Stimulated activated CD8-positive, alpha-beta memory T cell treated with anti-CD3 and anti-CD28 coated beads, Interleukin-4, amount 100 ng/mL, for 1 hour (primary cell): ENCODE measurements at places on chromosomes 2 and 18.

- no peak for DNase-seq
Measured at GRCh38 chr2:185240796-185241195, 497.8 kb upstream of the FSIP2 start.

DNA sequence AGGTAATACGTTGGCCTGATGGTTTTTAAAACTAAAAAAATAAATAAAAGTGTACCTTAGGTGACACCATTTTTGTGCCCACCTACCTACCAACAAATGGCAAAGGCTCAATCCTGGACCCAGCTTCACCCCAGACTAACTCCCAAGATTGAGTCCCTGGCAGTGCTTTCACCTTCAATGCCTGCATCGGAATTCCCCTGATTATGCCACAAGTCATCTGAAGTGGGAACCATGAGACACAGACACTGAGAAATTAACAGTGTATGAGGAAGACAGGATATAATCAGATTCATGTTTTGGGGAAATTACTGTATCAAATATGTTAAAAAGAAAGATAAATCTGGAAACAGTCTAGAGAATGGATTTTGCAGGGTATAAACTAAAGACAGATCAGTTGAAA lies 41.6 kb downstream of the ZBTB14 start:
- DNase-seq, result no peak

- no peak for DNase-seq
Measured at GRCh38 chr2:168478206-168478605, 22.1 kb downstream of the CERS6 start.

- DNase-seq, result no peak
Measured at GRCh38 chr2:16716944-16717343, 51.3 kb upstream of the CYRIA start.

DNA sequence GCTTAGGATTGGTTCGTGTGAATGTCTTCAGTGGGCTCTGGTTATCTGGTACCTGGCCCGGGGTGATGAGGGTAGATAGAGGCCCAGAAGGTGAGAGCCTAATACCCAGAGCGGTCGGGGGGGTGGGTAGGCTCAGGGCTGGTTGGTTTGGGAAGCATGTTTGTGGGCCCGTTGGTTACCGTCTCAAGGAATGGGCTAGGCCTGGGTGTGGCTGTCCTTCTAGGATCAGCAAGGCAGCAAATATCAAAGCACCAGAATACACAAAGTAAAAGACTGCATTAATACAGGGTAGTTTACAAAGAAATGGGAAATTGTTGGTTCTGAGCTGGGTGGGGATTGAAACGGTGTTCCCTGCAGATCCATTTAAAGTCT lies 6.0 kb upstream of the IL1R2 start:
- no peak for DNase-seq

GRCh38 chr2:15158532-15158931 lies 402.6 kb downstream of the NBAS start:
- DNase-seq, result no peak

DNA sequence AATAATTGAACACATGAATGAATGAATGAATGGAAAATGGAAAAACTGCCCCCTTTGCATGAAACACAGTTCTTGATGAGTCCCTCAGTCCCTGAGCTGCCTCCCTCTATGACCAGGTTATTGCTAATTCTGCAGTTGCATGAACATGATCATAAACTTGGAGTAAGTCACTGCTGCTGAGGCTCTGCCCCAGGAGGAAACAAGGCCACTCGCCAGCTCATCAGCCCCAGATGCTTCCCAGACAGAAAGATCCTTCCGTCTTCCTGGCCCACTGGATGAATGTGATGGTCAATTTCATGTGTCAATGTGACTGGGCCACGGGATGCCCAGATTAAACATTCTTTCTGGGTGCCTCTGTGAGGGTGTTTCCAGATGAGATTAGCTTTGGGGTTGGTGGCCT lies 16.4 kb downstream of the GPR45 start:
- no peak for DNase-seq

GRCh38 chr2:159716857-159717256 lies 4.6 kb downstream of the MARCHF7 start:
- DNase-seq, result no peak

DNA sequence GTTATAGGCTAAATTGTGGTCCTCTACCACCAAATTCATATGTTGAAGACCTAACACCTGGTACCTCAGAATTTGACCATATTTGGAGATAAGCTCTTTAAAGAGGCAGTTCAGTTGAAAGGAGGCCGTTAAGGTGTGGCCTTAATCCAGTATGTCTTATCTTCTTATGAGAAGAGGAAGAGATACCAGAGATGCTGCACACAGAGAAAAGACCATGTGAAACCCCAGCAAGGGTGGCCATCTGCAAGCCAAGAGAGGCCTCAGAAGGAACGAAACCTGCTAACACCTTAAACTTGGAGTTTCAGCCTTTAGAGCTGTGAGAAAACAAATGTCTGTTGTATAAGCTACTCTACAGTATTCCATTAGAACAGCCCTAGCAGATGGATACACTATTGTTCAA lies 528.1 kb upstream of the DCC start:
- DNase-seq, result no peak

- no peak for DNase-seq
Measured at GRCh38 chr2:51219468-51219867, 187.5 kb upstream of the NRXN1 start.

GRCh38 chr2:15614545-15615300 lies 23.1 kb downstream of the DDX1 start:
- no peak for DNase-seq

DNA sequence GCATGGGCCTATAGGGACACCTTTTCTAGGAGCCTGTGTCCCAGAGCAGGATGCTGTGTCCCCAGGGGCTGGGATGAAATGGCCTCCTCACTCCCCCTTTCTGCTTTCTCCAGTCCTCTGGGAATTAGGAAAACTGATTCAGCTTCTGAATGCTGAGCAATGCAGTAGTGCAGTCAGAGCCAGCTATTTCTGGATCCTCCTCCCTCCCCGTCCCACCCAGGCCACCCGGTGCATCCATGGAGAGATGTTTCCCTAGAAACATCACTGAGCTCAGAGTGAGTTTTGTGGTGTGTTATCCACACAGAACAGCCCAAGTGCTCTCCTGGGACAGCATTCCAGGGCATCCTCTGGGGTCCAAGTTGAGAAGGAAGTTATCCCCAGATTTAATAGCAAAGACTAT lies 125.5 kb downstream of the LOXHD1 start:
- DNase-seq, result no peak

GRCh38 chr18:65754121-65754520 lies 3.3 kb downstream of the CDH7 start:
- no peak for DNase-seq

GRCh38 chr18:76515576-76515975 lies 20.5 kb upstream of the ZNF516 start:
- no peak for DNase-seq

- no peak for DNase-seq
Measured at GRCh38 chr2:134406311-134406710, 152.4 kb downstream of the MGAT5 start.

DNA sequence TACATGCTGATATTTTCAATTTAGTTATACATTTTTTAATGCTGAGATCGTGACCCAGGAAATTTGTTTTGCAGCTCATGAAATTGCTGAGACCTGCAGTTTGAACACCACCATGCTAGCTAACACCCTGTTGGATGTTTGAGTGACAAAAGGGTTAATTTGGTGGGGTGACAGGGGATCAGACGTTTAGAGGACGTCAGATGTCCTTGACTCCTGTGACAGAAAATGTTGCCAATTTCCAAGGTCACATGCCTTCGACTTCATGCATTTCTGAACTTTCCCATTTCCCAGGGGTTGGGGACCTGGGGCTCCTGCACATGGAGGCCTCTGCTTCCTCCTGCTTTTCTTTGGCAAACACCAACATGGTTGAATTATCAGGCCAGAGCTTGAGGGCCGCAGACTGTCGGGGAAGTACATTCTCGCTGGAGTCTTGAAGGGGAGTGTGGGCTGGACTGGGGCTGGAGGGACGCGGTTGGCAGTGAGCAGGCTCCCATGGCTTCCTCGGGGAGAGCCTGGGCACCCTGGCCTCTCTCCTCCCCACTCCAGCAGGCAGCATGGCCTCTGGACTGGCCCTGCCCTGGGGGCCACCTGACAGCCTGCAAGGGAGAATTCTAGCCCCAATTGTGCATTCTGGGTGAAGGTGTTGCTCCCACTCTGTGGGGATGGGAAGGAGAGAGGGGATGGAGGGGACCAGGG lies 73.1 kb downstream of the CTIF start:
- no peak for DNase-seq

- DNase-seq, result no peak
Measured at GRCh38 chr2:3159782-3160545, 217.7 kb downstream of the EIPR1 start.

DNA sequence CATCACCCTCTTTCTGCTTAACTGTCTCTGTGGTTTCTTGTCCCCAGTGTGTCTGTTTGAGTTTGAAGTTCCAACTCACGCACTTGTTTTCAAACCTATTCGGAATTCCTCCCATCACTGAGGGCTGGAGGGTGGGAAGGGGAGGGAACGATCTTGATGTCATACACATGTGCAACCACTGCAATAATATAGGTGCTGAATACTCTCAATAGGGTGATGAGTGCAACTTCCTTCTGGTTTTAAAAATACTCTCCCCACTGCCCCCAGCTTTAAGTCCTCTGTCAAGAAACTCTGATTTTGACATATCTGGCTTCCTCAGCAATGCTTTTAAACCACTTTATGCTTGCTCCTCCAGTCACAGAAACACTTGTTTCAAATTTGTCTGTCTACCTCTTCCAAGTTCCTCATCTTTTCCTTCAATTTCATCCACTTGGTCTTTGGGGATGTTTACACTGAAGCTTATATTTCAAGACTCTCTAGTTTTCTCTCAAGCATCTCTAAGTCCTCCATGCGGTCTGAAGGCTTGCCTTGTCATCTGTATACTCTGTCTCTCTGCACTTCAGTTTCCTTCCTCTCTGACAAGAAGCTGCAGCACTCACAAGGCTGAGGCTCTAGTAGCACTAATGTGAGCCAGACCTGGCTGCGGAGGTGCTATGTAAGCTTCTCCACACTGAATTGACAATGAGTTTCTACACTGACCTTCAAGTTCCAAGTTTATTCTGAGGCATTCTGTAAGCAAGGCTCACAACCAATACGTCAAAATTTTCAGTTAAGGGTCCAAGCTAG lies 422.3 kb downstream of the ZEB2 start:
- no peak for DNase-seq

DNA sequence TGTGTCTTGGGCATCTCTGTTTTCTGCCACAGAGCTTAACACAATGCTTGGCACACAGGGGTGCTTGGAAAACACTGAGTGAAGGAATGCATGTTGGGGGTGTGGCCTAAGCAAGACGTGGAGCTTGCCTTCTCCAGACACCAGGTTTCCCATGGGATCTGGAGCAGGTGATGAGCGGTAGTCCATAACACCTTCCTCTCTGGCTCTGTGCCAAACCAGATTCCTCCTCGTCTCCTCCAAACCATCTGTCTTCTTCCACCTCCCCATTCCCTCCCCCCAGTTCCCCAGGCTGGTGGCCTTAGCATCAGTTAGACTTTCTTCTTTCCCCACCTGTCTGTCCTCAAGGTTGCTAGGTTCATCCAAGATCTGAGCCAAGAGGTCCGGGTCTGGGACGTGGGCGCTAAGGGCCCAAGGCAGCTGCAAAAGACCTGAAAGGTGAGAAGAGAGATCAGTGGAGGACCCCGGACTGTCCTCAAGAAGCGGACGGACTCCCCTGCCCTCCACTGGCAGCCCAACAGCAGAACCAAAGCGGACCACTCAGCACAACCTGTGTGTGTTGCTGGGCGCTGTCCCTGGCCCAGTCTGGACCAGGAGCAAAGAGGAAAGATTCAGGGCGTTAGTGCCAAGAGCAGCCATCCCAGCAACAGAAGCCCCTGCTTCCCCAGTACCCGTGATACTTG lies 1.2 kb upstream of the ITM2C start:
- DNase-seq, result no peak

- no peak for DNase-seq
Measured at GRCh38 chr2:64915510-64915900, 73.7 kb upstream of the SLC1A4 start.

- DNase-seq, result no peak
Measured at GRCh38 chr2:149666809-149667320, 79.3 kb upstream of the MMADHC start.

DNA sequence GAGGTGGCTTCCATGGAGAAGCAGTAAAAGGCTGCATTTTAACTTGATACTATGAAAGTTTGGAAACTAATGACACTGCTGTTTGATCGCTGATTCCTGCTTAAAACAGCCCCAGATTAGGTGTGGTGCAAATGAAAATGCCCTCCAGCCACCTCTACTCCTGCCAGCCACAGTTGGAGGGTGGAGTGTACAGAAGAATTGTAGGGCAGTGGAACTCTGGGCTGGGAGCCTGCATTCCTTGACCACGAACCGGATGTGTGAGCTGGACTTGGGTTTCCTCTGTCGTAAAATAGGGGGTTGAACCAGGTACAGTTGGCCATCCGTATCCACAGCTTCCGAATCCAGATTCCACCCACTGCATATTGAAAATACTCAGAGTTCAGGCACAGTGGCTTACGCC lies 84.6 kb upstream of the RFX8 start:
- DNase-seq, result no peak

- no peak for DNase-seq
Measured at GRCh38 chr18:26458526-26459232, 89.7 kb downstream of the KCTD1 start.

DNA sequence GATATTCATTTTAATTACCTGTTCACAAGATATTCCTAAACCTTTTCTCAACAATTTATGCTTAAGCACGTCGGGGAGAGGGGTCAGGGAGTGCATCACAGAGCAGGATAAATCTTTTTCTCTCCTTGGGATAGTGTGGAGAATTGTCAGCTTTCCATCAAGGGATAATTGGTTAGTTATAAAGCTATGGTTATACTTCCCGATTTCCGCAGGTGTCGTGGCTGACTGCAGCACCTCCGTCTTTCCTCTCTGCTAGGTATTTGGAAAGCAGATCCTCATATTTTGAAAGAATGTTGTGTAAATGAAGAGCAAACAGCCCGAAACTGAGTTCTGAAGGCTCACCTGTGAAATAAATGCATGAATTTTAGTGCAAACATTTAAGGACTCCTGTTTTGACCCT lies 778 bp downstream of the DYNC2LI1 start:
- DNase-seq, result no peak

DNA sequence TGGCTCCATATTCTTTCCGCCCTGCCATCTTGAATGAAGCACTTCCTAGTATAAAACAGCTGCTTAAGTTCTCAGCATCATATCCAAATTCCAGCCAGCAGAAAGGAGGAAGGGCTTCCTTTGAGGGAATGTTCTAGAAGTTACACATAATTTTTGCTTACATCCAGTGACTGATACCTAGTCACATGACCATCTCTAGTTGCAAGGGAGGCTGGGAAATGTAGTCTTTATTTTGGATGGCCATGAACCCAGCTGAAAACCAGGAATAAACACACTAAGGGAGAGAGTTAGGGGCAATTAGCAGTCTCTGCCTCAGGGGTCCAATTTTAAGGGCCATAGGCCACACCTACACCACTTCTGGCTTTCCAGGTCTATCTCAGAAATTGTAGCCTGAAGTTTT lies 57.8 kb upstream of the LMAN1 start:
- no peak for DNase-seq
